ENCODE measurements at places on chromosomes 5 and 9.

DNA sequence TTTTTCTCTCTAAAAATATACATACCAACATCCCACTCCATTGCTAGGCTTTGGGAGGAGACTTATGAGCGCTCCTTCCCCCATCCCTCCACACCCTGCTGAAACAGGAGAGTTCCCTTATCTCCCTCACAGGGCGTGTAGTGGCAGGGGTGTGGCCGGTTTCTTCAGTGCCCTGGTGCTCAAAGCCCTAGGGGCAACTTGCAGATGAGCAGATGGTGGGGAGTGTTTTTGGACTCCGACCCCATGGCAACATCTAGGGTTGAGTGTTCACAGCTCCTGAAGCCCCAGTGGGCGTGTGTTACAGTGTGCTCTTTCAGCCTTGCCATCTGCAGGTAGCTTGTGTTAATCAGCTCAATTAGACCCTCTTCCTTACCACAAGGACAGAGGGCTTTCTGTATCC, 409.5 kb downstream of the MAT2B start:
- peak; percentile 83 for DNase-seq

GRCh38 chr9:89678396-89679015, 73.7 kb downstream of the GADD45G start:
- no peak for DNase-seq

- DNase-seq, result no peak
Measured at GRCh38 chr5:169876386-169876785, 103.9 kb downstream of the INSYN2B start.

DNA sequence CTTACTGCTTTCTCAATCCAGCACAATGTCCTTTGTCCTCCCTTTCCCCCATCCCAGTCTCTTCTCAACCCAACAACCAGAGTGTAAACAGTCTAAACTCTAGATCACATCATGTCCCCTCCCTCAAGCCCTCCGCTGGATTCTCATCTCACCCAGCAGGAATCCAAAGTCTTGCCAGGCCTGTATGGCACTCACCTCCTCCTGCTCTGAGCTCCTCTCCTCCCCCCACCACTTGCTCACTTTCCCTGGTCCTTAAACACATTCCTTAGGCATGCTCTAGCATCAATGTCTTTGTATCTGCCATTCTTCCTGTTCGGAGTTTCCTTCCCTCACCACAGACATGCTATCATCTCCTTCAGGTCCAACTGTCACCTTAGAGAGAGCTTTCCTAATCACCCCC, 78.8 kb downstream of the NIPSNAP3B start:
- no peak for DNase-seq

DNA sequence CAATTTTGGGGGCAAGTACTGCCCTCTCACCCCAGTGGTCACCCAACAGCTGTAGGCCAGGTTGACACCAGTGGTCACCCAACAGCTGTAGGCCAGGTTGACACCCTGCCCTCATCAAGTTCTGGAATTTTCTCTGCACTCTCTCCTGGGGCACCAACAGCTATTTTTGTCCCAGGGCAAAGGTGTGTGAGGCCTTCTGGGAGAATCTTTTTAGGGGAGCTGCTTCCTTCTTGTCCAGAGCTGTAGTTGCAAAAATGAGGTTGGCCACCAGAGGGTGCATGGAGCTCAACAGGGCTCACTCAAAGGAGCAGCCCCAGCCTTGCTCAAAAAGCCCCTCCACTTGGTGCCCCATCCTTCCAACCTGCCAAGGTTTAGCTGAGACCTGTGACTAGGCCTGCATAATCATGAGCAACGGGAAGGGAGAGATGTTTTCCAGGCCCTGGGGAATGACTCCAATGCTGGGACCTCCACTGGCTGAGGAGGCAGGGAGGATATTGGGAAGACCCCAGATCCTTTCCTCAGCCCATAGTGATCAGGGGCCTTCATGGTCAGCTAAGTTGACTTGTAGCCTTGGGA, 10.6 kb upstream of the P4HA2 start:
- DNase-seq, result peak; percentile 70

GRCh38 chr9:31302620-31303418, 1081.6 kb upstream of the ACO1 start:
- DNase-seq, result no peak

- DNase-seq, result no peak
Measured at GRCh38 chr5:172077664-172078425, 71.4 kb upstream of the FBXW11 start.

- DNase-seq, result no peak
Measured at GRCh38 chr5:109407913-109408312, 1.9 kb downstream of the PJA2 start.

GRCh38 chr5:176438959-176439757, 9.0 kb upstream of the FAF2 start:
- DNase-seq, result no peak

GRCh38 chr9:15873573-15874177, 320.8 kb downstream of the CCDC171 start:
- peak; percentile 14 for DNase-seq

GRCh38 chr5:32388432-32389129, 56.0 kb downstream of the ZFR start:
- no peak for DNase-seq

- DNase-seq, result no peak
Measured at GRCh38 chr5:132280371-132281240, 13.6 kb upstream of the SLC22A4 start.

GRCh38 chr5:157222506-157223230, 42.0 kb downstream of the ITK start:
- DNase-seq, result peak; percentile 77

Measured in CD4-positive, alpha-beta T cell treated with Interferon alpha-2 for 1 hour (primary cell).